ENCODE measurements at places on chromosomes 5 and 9. TPM values are rescaled to one million over a fixed set of nuclear protein-coding genes. Genes with fewer than 3 reads are reported as not detected.

The AK3 gene
- total RNA-seq: 31.5 TPM

The PCDHA8 gene
- total RNA-seq: 7.6 TPM

The ROPN1L gene
- total RNA-seq: 2.0 TPM

The ADGRD2 gene
- 0.25 TPM for total RNA-seq

The HRCT1 gene
- total RNA-seq: not detected

The PFN3 gene
- total RNA-seq: 0.74 TPM
